Femur (tissue), 1 donor: ENCODE measurements at places on chromosomes 11 and 22.

DNA sequence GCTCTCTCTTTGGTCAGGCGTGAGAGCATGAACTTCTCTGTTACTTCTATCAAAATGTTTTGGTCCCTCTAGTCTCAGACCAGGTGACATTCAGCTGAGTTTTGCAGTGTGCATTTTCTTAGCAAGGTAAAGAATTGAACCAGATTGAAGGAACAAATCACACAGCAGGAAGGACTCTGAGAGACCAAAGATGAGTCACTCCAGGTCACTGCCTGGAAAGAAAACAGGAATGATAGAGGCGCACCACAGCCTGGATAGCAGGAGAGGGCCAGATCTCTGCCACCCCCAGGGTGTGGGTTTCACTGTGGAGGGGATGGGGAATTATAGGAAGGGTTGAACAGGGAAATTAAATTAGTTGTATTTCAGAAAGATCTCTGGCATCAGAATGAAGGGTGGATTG lies 788.3 kb downstream of the NTM start:
- DNase-seq = no peak

DNA sequence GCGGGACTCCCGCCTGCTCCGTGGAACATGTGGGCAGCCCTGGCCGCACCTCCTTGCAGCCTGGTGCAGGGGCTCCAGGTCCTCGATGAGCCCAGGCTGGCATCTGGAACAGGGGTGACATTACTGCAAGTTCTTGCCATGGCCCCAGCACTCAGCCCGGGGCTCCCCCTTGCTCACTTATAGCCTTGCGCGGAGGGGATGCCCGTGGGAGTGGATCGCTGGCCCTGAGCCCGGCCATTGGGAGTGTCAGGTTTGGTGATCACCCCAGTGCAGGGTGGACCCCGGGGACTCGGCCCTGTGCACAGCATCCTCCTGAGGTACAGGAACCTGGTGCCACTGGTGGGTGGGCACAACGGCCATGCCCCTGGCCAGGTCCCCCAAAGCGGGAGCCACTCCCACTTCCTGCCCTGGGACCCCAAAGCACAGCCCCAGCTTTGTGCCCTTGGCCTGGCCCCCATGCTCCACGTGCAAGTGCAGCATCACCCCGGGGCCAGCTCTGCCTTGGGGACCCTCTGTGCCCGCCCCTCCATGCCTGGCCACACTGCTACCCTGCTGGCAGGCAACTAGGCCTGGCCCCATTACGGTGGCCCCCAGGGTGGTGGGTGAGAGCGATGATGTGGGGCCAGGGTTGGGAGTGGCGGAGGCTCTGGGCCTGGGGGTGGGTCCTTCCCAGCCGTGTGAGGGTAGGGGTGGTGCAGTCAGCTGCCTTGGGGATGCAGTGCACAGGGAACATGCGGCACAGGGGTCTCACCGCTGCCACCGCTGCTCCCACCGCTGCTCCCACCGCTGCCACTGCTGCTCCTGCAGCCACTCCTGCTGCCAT lies 439.8 kb downstream of the TBC1D22A start:
- DNase-seq = no peak

- no peak for DNase-seq
These were observed 626.5 kb upstream of the CHORDC1 start for GRCh38 chr11:90849312-90849711.

- no peak for DNase-seq
These were observed 33.7 kb upstream of the SLC17A6 start for GRCh38 chr11:22304337-22304961.
